ENCODE measurements at places on chromosomes 1 and 21. TPM values are rescaled to one million over a fixed set of nuclear protein-coding genes. Genes with fewer than 3 reads are reported as not detected.

The DYRK3 gene
- total RNA-seq: not detected

The CELA2B gene
- total RNA-seq: not detected

- DNase-seq: no peak
These were observed 295.8 kb downstream of the MATN1 start for GRCh38 chr1:30427545-30427944.

The ATP13A2 gene
- total RNA-seq: 20.6 TPM

DNA sequence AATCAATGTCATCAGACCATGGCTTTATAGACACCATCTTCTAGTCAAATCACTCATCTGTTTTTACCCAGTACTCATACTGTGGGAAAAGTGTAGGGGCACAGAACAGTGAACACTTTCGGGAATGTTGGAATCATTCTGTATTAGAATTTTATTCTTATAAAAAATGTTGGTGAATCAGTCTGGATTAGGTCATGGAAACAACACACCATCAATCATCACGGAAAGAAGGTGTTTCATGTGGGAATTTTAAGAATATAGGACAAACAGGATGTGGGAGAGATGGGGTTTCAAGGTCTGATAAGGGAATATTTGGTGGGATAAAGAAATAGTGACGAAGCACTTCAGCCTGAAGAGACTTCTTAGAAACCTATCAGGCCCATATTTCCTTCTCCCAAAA lies 17.3 kb downstream of the GBP1 start:
- DNase-seq: no peak

The SV2A gene
- total RNA-seq: 2.8 TPM

DNA sequence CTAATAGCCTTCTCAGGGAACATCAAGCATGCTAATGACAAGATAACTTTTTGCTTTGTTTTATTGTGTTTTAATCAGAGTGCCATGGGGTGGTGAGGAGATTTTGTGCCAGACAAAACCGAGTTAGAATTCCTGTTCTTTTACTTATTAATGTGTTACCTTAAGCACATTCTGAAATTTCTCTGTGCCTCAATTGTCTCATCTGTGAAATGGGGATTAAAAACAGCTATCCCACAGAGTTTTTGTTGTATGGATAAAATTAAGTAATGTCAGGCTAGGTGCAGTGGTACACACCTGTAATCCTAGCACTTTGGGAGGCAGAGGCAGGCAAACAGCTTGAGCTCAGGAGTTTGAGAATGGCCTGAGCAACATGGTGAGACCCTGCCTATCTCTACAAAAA lies 138.0 kb downstream of the PROX1 start:
- DNase-seq: no peak

GRCh38 chr1:223224465-223224864 lies 81.4 kb upstream of the TLR5 start:
- DNase-seq: no peak

GRCh38 chr1:31632649-31633048 lies 12.0 kb downstream of the PEF1 start:
- DNase-seq: no peak

DNA sequence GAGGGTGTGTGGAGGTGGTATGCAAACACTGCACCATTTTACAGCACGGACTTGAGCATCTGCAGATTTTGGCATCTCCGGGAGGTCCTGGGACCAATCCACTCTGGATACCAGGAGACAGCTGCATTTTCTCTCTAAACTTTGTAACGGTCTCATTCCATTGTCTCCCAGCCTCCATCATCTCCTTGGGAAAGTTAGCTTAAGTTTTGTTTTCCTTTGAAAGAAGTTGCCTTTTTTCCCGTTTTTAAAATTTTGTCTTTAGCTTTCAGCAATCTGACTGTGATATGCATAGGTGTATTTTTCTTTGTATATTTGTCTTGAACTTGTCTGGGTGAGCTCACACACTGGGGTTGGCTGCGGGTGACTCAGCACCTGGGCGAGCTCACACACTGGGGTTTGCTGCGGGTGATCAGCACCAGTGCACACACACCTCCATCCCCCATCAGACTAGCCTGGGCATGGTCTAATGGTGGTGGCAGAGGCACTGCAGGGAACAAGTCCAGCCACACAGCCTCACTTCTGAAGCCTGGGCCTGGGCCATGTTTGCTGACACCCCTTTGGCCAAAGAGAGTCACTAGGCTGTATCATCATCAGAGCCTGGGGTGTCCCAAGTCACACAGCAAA lies 32.1 kb upstream of the COL18A1 start:
- DNase-seq: no peak

The TRIM67 gene
- total RNA-seq: not detected

- DNase-seq: no peak
These were observed 266.9 kb downstream of the ASTN1 start for GRCh38 chr1:176897350-176898236.

- DNase-seq: no peak
These were observed 494.7 kb upstream of the ADGRL2 start for GRCh38 chr1:81305997-81306452.

The PTPRU gene
- 0.18 TPM for total RNA-seq

DNA sequence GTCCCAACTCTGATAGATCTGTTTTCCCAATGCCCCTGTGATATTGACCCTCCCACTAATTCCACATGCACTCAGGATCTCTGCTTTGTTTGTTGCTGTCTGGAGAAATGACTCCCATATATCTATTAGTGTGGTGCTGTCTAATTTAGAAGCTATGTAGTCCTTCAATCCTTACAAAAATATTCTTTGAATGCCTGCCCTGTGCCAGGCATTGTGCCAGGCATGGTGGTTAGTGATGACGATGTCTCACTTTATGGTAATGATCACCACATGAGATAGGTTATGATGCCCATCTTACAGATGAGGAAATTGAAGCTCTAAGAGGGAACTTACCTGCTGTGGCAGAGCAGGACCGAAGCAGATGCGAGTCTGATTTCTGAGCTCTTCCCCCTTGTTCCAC lies 12.9 kb downstream of the MYOG start:
- DNase-seq: no peak

DNA sequence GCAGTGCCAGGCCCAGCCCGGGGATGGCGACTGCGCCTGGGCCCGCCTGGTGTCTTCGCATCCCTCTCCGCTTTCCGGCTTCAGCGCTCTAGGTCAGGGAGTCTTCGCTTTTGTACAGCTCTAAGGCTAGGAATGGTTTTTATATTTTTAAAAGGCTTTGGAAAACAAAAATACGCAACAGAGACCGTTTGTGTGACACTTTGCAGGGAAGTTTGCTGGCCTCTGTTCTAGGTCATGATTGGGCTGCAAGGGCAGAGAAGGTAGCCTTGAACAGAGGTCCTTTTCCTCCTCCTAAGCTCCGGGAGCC lies 719 bp downstream of the SOD1 start:
- no peak for DNase-seq

The PDC gene
- total RNA-seq: not detected

GRCh38 chr1:161163793-161164192 lies 2.4 kb upstream of the PPOX start:
- DNase-seq: no peak

All from Peyer's patch (tissue), 4 donors.